ENCODE measurements at places on chromosomes 3 and 15.

GRCh38 chr3:115004201-115005140 is 142.6 kb downstream of the ZBTB20 start:
- H3K27ac ChIP-seq = peak overlapping the region; percentile 61
- no peaks in the 10 kb centered on the region for H3K27me3 ChIP-seq
- DNase-seq = peak; percentile 20
- no peak overlapping the region for H3K4me3 ChIP-seq

- DNase-seq = no peak
- no peaks in the 10 kb centered on the region for H3K36me3 ChIP-seq
- H3K4me3 ChIP-seq = no peak overlapping the region
- H3K27ac ChIP-seq = no peak overlapping the region
- no peaks in the 10 kb centered on the region for H3K27me3 ChIP-seq
Observed at GRCh38 chr3:44237665-44238064, 4.0 kb upstream of the TOPAZ1 start.

DNA sequence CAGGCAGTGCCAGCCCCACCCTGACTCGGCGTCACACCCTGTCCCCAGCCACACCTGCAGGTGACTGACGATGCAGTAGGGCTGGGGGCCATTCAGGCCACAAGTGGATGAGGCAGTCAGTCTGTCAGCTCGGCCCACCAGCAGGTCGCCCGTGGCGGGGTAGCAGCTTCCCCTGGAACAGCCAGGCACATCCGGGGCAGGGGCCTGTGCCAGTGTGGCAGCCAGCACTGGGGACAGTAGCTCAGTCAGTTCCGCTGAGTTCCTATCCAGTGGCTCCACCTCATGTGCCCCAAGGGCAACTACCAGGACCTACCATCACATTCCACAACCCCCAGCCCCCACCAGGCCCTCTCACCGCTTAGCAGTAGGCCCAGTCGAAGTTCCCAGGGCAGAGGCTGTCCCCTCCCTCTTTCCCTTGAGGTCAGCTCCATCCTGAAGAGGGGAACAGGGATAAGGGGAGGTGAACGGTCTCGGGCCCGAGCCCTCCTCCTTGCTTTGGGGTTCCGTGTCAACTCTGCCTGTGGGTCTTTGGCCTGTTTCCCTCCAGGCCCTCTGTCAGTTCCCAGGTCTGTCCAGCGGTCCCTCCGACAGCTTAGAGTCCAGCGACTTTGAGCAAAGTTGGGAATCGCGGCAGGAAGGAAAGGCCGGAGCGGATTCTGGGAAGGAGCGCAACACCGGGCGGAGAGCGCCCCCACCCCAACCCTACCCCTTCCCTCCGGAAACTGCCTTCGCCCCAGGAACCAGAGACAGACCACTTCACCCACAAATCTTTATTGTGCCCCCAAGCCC is at the start of gene LAMB2:
LAMB2 (minus strand) TSS at position 614 of the 789 bp plus-strand sequence; CDS start at position 431, 183 bp downstream.
- H3K36me3 ChIP-seq = peaks cover 33% of the 10 kb centered on the region
- DNase-seq = peak; percentile 68
- H3K27ac ChIP-seq = peak within 1 kb of the TSS; percentile 93
- peak within 1 kb of the TSS; percentile 74 for H3K4me3 ChIP-seq

GRCh38 chr3:126101521-126101982 is 17.6 kb upstream of the SLC41A3 start:
- peaks cover 45% of the 10 kb centered on the region for H3K36me3 ChIP-seq
- no peak for DNase-seq
- no peaks in the 10 kb centered on the region for H3K27me3 ChIP-seq

DNA sequence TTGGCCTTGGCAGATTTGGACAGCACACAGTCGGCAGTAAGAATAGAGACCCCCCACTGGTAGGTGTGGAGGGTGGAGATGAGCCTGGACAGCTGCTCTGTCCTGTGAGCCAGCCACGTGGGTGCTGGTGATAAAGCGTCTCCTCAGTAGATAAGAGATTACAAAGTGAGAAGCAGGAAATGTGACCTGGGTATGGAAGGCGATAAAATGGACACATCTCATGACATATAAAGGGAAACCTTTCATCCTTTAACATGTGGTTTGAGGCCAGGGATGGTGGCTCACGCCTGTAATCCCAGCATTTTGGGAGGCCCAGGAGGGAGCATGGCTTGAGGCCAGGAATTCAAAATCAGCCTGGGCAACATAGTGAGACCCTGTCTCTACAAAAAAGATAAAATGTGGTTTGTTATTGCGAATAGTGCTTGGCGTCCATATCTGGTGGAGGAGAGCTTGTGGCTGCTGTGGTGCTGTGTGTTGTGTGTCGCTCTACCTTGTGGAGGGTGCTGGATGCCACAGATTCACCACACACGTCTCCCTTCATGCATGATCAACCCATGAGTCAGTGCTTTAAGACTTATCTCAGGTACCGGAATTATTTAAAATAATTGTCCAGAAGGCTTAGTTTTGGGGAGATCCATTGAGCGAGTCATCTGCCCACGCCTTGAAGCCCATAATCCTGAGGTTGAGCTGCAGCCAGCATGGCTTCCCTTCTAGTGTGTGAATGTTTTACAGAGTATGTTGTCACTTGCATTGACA is 157.0 kb downstream of the GABRG3 start:
- no peak overlapping the region for H3K27ac ChIP-seq
- peaks cover 13% of the 10 kb centered on the region for H3K4me1 ChIP-seq
- no peaks in the 10 kb centered on the region for H3K36me3 ChIP-seq
- no peak overlapping the region for H3K4me3 ChIP-seq
- no peaks in the 10 kb centered on the region for H3K27me3 ChIP-seq

DNA sequence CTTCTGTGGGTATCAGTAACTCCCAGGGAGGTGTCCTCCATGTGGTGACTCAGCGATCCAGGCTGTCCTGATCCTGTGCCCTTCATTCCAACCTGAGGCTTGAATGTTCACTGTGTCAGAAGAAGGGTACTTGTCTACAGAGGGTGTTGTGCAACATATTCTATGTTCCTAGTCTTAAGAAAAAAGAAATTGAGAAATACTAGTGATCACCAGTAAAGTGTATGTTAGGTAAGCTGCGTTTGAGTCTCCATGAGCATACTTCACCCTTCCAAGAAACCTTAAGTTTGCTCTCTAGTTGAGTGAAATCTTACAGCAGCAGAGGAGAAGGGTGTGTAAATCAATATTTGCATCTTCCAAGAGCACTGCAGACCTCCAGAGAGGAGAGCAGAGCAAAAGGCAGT is 122.2 kb upstream of the SLC24A5 start:
- DNase-seq = no peak
- no peak overlapping the region for H3K27ac ChIP-seq
- H3K4me1 ChIP-seq = no peaks in the 10 kb centered on the region
- H3K36me3 ChIP-seq = no peaks in the 10 kb centered on the region

DNA sequence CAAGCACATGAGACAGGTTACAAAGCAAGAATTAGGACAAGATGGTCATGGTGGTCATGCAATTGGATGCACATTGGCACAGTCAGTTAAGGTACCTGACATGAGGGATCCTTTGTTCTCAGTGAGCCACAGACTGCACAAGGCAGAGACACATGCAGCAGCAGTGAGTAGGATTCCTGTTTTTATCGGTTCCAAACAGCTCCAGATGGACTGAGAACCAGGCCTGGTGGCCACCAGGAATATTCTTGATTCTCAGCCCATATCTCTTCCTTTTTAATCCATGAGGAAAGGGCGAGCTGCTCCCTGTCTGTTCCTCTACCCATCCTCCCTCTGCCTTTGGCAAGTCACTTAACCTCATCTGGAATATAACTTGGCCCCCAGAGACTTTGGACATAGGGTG is 410.8 kb downstream of the GAP43 start:
- no peaks in the 10 kb centered on the region for H3K4me1 ChIP-seq
- no peak overlapping the region for H3K4me3 ChIP-seq
- H3K27me3 ChIP-seq = no peaks in the 10 kb centered on the region
- no peak for DNase-seq
- no peaks in the 10 kb centered on the region for H3K36me3 ChIP-seq

DNA sequence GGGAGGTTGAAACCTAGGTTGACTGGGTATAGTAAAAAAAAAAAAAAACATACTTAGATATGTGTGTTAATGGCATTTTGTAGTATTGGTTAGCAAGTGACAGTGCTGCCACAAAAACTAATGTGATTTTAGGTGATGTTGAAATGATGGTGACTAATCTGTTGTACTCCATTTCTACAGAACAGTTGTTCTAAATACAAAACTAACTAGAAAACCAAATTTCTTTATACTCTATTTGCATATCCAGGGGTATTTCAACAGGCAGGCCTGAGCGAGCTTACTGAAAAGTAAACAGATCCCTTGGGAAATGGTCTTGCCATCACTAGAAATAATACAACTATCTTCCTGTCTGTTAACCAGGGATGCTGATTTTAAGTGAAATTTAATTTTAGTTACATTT is 20.5 kb downstream of the TSC22D2 start:
- no peaks in the 10 kb centered on the region for H3K27me3 ChIP-seq
- no peaks in the 10 kb centered on the region for H3K4me1 ChIP-seq
- H3K4me3 ChIP-seq = no peak overlapping the region
- no peak overlapping the region for H3K27ac ChIP-seq

- no peak for DNase-seq
- no peak within 1 kb of the TSS for H3K27ac ChIP-seq
- no peak within 1 kb of the TSS for H3K4me3 ChIP-seq
- H3K27me3 ChIP-seq = peaks cover 60% of the 10 kb centered on the region
Observed at GRCh38 chr3:71784914-71785531, at the start of gene PROK2. Gene PROK2 (minus strand): TSS chr3:71785148. CDS start chr3:71785052, 96 bp downstream.

DNA sequence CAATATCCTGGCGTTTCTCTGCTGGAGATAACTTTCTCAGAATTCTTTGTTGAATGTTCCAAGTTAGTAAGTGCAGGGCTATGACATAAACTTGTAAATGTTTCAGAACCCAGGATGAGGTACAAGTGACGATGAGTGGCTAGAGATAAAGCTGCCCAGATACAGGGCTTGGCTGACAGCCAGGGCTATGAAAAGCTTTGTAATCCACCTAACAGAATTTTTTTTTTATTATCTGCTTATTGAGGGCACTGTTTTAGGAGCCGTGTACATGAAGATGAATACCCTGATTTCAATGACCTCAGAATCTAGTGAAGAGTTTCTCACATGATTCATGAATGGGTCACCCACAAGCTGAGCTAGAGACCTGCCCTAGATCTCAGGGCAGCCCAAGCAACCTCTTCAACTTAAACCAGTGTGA is 431.4 kb downstream of the DIPK2A start:
- no peak for DNase-seq
- H3K27ac ChIP-seq = no peak overlapping the region
- H3K4me1 ChIP-seq = no peaks in the 10 kb centered on the region
- H3K4me3 ChIP-seq = no peak overlapping the region

DNA sequence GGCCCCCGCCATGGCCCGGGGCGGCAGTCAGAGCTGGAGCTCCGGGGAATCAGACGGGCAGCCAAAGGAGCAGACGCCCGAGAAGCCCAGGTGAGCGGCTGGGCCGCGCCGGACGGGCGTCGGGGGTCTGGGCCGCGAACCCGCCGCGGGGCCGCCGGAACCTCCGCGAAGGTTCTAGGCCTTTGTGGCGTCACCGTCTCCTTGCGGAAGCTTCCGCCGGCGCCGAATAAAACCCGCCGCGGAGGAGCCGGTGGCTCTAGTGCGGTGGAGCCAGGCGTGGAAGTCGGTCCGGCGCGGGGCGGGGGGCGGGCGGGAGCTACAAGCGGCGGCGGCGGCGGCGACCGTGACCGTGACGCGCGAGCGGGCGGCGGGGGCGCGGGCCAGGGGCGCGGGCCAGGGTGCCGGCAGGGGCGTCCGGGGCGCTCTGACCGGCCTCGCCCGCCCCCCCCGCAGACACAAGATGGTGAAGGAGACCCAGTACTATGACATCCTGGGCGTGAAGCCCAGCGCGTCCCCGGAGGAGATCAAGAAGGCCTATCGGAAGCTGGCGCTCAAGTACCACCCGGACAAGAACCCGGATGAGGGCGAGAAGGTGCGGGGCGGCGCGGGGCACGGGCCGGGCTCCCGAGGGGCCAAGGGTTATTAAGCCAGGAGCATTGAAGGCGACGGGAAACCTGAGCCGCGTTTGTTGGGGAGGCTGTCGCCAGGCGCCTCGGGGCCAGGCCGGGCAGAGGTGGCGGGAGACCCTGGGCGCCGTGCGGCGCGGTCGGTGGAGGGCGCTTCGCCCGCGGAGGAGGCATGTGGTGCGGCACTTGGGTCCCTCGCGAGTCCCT is at the start of gene DNAJA4:
DNAJA4 (plus strand) TSS at position 259 of the 833 bp plus-strand sequence; CDS start at position 461, 202 bp downstream.
- peak within 1 kb of the TSS; percentile 69 for H3K4me3 ChIP-seq
- peaks cover 35% of the 10 kb centered on the region for H3K4me1 ChIP-seq
- H3K27me3 ChIP-seq = no peaks in the 10 kb centered on the region
- no peaks in the 10 kb centered on the region for H3K36me3 ChIP-seq
- DNase-seq = no peak

DNA sequence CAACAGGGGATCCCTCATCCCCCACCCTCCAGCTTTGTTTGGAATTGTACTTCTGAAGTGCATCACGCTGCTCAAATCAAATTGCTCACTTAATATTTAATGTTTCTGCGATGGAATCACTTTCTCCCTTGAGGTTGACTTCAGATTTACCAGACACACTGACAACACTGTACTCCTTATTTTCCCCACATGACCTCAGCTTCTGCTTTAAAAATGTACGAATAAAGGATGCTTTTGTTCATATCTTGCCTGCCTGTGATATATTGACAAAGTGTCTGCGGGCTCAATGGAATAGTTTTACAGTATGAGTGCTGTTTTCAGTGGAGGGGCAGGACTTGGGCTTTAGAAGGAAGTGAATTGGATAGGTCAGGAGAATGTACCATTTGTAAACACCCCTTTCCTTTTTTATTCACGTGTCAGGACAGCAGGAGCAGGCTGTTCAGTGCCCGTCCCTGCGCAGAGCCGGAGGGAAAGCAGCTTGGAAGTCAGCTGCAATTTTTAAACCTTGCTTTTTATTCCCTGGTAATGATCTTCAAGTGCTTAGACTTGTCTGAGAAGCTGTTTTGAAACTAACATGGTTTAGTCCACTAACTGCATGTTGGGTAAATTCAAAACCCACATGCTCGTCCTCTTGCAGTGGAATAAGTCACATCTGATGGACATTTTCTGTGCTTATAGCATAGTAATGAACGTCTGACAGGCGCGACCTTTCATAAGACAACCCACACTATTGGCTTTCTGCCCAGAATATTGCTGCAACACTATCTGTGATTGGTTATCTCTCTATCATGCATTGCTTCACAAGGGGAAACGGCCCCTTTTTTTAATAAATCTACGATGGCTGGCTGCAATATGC is 29.9 kb downstream of the MBNL1 start:
- H3K4me3 ChIP-seq = peak overlapping the region; percentile 69
- peak; percentile 83 for DNase-seq
- H3K27ac ChIP-seq = peak overlapping the region; percentile 98
- H3K4me1 ChIP-seq = peaks cover 5% of the 10 kb centered on the region
- H3K27me3 ChIP-seq = no peaks in the 10 kb centered on the region
- H3K36me3 ChIP-seq = no peaks in the 10 kb centered on the region

DNA sequence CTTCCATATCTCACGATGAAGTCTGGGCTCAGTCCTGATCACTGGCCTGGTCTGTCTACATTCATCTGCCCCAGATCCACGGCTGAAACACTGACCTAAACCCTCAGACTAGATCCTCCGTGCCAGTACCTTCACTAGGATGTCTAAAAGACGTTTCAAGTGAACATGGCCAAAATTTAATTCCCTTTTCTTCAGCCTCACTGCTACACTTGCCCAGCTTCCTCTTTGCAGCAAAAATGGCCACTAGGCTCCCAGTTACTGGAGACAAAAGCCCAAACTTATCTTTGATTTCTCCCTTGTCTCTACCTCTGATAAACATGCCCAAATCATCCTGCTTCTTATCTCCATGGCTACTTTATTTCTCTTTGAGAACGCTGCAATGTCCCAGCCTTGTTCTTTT is 1.7 kb downstream of the RASSF1 start:
- peaks cover 16% of the 10 kb centered on the region for H3K27me3 ChIP-seq
- peak overlapping the region; percentile 54 for H3K27ac ChIP-seq
- peaks cover 56% of the 10 kb centered on the region for H3K4me1 ChIP-seq
- H3K4me3 ChIP-seq = no peak overlapping the region
